Neural crest cell (in vitro differentiated cells): ENCODE measurements at places on chromosomes 6 and 20. TPM values are rescaled to one million over a fixed set of nuclear protein-coding genes. Genes with fewer than 3 reads are reported as not detected.

The ZKSCAN3 gene
- total RNA-seq = 11.5 and 12.1 TPM in 2 replicates

DNA sequence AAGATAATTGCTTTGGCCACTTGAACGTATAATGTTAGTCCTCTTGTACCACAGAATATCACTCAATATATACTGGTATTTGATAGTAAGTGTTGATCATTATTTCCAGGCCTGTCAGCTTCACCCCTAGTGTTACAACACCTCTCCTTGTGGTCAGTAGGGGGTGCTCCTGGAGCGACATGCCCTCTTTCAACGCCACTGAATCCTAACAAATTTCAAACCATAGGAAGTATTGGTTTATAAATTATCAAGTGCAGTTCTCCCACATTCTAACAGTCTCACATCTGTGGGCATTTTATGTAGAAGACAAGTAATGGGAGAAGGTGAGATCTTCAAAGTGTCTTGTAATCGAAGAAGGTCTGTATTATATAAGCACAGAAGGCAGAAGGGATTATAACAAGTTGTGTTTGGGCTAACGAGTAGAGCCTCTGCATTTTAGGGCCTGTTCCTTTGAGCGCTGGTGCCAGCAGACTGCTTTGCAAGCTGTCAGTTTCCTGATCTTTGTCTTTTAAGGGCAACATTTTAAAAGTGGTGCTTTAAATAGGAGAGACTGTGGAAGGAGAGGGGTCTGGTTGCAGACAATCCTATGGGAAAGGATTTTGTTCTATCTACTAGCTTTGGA lies 57.1 kb upstream of the CEP162 start:
- DNase-seq = no peak

- no peak for DNase-seq
These were observed 120.1 kb downstream of the JPH2 start for GRCh38 chr20:44066645-44067606.

GRCh38 chr20:21713901-21714296 lies 8.4 kb downstream of the PAX1 start:
- no peak for DNase-seq

GRCh38 chr20:23270382-23270911 lies 80.1 kb upstream of the NXT1 start:
- no peak for DNase-seq

GRCh38 chr6:74284284-74284683 lies 588.3 kb downstream of the CD109 start:
- DNase-seq = no peak

DNA sequence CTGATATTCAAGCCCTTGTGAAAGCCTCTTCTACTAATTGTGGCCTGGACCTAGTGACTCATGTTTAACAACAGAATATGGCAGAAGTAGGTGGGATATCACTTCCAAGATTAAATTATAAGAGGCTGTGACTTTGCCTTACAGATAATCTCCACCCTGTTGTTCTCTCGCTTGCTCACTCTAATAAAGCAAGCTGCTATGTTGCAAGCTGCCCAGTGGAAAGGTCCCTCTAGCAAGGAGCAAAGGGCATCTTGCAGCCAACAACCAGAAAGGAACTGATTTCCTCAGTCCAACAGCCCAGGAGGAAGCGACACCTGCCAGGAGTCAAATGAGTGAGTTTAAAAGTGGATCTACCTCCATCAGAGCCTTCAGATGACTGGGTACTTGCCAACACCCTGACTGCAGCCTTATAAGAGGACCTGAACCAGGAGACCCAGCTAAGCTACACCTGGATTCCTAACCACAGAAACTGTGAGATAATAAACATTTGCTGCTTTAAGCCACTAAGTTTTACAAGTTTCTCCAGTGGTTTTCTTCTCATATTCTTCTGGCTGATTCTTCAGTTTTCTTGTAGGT lies 112.6 kb downstream of the FRK start:
- DNase-seq = no peak

DNA sequence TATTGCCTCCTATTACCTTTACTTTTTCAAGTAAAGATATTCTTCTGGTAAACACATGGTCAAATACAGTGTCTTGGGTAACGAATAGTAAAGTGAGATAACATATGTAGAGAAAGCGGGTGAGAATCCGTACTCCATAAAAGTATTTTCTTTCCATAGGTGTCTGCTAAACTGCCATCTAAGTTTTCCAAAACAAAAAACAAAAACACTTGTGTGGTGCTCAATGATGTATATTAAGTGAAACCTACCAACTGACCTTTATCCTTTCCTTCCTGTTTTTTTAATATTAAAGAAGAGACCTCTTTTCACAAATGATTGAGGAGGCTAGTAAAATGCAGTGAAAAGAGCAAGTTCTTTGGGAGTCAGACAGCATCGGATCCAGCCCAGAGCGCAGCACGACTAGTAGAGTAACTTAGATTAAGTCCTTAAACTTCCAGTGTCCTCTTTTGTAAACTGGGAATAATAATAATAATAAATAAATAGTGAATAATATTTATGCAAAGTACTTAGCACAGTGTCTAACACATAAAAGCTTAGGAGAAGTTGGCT lies 437 bp upstream of the CDKAL1 start:
- DNase-seq = no peak

- DNase-seq = no peak
These were observed 36.4 kb upstream of the RNF144B start for GRCh38 chr6:18350712-18351111.

DNA sequence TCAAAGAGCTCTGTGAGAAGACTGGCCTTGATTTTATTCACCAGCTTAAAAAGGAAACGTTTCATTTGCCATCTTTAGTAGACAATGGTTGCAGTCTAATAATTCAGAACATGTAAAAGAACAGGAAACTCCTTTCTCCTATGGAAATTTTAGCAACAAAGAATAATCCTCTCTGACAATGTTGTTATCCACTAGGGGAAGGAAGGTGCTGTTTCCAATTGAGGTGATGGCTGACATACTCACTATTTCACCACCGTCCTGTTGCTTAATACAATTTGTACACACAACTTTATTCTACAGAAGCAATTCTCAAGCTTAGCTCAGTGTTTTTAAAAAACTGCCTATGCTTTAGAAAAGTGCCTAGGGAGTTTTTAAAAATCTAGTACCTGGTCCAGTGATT lies 192.7 kb downstream of the ARHGAP18 start:
- DNase-seq = no peak

DNA sequence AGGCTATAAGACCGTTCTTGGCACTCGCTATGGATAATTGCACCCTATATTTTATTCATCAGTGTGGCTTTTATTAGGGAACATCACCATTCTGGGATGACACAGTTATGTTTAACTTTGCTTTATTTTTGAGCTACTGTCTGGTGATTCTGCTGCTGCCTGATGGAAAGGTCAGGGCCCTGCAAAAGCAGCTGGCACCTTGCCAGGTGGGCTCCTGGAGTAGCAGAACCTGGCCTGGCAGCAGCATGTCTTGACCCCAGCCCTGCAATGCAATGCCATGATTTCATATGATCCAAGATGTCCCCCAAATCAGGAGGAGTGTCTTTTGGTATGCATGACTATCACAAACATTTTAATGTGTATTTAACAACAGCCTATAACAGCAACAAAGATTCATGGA lies 228.4 kb upstream of the RSPO3 start:
- DNase-seq = no peak
